ENCODE measurements at places on chromosomes 2 and 18. TPM values are rescaled to one million over a fixed set of nuclear protein-coding genes. Genes with fewer than 3 reads are reported as not detected.

DNA sequence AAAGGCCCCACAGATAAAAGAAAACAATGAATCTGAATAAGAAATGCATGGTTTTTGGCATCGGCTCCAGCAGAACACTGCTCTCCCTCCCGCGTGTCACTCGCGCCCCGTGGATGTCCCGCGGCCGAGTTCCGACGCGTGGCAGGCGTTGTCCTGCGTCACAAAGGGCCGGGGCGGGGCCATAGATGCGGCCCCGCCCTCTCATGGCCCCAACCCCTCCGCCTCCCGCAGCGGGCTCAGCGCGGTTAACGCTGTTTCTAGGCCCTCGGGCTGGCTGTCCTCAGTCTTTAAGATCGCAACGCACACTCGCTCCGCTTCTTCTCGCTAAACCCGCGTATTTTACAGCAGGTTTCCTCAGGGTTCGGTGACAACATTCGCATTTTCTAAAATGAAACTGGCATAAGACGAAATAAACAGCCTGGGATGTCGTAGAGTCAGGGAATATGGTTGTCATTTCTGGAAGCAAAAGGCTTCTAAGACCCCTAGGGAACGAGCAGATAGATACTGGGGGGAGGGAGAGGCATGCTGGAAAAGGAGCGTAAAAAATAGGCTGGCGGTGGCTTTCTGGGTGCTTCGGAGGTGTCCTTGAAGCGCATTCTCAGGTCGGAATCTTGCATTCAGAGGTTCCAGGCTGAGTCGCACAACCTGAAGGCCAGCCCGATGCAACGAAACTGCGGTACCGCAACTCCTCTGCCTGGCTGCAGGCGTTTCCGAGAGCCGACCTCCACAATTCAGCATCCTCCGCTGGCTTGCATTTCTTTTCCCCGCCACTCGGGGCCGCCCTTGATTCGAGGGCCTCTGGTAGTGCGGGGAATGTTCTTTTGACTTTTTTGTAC lies at the start of gene FKBP7:
FKBP7 (minus strand) TSS at position 162 of the 836 bp plus-strand sequence; CDS start at position 61, 101 bp downstream.
- DNase-seq: peak; percentile 87

The SERPINB11 gene
- total RNA-seq: not detected

DNA sequence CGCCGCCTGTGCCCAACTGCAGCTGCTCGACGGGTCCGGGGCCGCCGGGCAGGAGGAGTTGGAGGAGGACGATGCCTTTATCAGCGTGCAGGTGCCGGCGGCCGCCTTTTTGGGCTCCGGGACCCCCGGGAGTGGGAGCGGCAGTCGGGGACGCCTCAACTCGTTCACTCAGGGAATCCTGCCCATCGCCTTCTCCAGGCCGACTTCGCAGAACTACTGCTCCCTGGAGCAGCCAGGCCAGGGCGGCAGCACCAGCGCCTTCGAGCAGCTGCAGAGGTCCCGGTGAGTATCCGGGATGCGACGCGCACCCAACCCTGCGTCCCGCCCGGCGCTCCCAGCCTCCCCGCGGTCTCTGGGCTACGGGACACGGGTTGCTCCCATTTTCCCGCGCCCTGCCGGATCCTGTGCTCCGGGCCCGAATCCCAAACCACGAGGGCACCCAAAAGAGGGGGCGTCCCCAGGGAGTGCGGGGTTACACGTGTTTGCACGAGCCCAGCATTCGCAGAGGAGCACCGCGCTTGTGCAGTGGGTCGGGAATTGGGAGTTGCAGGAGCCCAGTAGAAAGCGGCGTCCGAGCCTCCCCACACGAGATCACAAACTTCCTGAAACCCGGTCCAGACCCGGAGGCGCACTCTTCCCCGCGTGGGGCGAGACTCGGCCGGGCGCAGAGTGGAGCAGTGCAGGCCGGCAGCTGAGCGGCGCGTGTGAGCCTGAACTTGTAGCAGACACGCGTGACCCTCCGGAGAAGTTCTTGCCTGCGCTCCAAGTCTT lies 1.2 kb downstream of the CABLES1 start:
- DNase-seq: no peak

GRCh38 chr2:33106115-33106514 lies 159.4 kb downstream of the LTBP1 start:
- DNase-seq: no peak

DNA sequence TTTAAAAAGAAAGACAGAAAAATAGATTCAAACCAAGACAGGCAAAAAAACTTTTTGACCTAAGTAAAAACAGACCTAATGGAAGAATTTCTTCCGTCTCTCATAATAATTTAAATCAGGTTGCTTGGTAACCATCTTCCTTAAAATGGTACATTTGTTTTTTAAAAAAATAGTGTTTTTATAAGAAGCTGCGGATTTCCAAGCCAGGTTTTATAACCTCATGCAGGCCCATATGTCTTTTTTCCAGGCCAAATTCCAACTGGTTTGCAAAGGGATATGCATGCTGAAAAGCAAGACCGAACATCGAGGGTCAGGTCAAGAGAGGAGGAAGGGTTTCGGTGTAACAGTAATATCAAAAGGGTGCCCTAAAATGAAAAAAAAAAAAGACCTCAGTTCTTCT lies 172.9 kb downstream of the MAIP1 start:
- DNase-seq: no peak

DNA sequence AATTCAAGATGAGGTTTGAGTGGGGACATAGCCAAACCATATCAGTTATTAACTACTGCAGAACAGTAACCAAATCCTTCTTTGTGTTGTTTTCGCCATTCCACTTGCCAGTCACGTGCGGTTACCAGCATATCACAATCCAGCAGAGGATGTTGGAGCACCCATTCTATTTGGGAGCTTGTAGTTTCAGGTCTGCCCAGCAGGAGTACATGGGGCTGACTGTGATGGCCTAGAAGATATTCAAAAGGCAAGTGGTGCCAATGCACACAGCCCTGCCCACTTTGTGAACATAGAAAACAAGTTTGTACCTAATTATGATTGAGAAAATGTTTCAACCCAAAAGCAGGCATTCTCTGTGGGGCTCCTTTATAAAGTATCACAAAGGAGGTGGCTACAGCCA lies 57.0 kb downstream of the ZNF519 start:
- no peak for DNase-seq

The RGPD3 gene
- 0.32 TPM for total RNA-seq

GRCh38 chr2:110667071-110667470 lies 10.8 kb downstream of the BUB1 start:
- no peak for DNase-seq

- no peak for DNase-seq
These were observed 110.6 kb downstream of the MSTN start for GRCh38 chr2:189951791-189952535.

- peak; percentile 53 for DNase-seq
These were observed 67.8 kb upstream of the ARL4C start for GRCh38 chr2:234564699-234565098.

GRCh38 chr18:45324495-45325113 lies 290.7 kb upstream of the SLC14A2 start:
- DNase-seq: peak; percentile 87

The ZNF24 gene
- 41.0 TPM for total RNA-seq

Data from fibroblast of villous mesenchyme (primary cell).